NCI-H2107 (cell line): ENCODE measurements at places on chromosomes 5 and 9.

- DNase-seq, result no peak
Observed at GRCh38 chr5:54212331-54212730, 98.0 kb downstream of the ARL15 start.

GRCh38 chr9:72540348-72540873 is 19.0 kb downstream of the TMC1 start:
- no peak for DNase-seq

DNA sequence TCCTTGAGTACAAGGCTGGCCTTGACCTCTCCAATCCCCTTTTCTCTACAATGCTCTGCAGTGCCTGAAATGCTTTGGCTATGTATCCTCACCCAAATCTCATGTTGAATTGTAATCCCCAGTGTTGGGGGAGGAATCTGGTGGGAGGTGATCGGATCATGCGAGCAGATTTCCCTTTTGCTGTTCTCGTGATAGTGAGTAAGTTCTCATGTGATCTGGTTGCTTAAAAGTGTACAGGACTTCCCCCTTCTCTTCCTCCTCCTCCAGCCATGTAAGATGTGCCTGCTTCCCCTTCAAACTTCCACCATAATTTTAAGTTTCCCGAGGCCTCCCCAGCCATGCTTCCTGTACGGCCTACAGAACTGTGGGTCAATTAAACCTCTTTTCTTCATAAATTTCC is 28.5 kb upstream of the AKNA start:
- DNase-seq, result no peak

- no peak for DNase-seq
Observed at GRCh38 chr5:54291498-54291897, 18.9 kb downstream of the ARL15 start.

- DNase-seq, result no peak
Observed at GRCh38 chr9:13387734-13388067, 108.2 kb upstream of the MPDZ start.

- DNase-seq, result no peak
Observed at GRCh38 chr5:151805414-151806223, 33.9 kb downstream of the G3BP1 start.

- no peak for DNase-seq
Observed at GRCh38 chr5:82364497-82364896, 86.3 kb upstream of the RPS23 start.

GRCh38 chr5:96584712-96585111 is 77.5 kb upstream of the CAST start:
- DNase-seq, result no peak

DNA sequence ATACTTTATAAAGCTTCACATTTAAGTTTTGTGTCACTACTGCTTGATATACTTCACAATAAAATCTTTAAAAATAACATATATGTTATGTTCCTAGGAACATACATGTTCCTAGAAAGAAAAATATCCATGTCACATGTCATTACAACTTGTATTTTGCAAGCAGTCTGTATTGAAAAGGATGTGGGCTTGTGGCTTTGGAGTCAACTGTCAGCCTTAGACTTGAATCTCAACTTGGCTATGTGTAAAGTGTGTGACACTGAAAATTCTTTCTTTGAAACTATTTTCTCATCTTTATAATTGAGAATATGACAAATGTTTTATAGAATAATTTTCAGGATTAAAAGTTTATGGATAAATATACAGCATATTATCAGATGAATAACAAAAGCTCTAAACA is 273.1 kb downstream of the KIAA0825 start:
- no peak for DNase-seq

GRCh38 chr9:135971111-135971766 is 10.1 kb upstream of the UBAC1 start:
- no peak for DNase-seq

DNA sequence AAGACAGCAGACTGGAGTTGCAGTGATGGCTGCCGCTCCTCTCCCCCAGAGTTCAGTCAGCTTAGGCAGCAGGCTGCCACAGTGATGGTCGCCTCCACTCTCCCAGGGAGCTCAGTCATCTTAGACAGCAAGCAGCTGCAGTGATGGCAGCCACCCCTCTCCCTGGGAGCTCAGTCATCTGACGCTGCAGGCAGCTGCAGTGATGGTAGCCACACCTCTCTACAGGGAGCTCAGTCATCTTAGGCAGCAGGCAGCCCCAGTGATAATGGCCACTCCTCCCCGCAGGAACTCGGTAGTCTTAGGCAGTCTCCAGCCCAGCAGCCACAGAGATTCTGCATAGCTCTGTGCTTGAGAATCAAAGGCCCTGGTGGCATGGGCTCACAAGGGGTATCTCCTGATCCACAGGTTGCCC is 582.7 kb downstream of the DTWD2 start:
- DNase-seq, result no peak

- DNase-seq, result no peak
Observed at GRCh38 chr5:125465703-125466102, 719.3 kb upstream of the ZNF608 start.

DNA sequence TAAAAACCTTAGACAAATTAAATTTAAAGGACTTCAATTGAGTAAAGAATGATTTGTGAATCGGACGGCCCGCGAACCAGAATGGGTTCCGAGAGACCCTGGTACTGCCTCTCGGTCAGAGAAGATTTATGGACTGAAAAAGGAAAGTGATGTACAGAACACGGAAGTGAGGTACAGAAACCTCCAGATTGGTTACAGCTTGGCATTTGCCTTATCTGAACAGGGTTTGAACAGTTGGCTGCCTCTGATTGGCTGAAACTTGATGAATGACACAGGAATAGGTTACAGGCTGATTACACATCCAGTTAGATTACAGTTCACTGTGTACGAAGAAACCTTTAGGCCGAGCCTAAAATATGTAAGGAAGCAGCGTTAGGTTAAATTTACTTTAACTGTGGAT is 156.5 kb upstream of the EGFLAM start:
- no peak for DNase-seq

GRCh38 chr5:31702712-31703111 is 63.8 kb downstream of the PDZD2 start:
- DNase-seq, result no peak

DNA sequence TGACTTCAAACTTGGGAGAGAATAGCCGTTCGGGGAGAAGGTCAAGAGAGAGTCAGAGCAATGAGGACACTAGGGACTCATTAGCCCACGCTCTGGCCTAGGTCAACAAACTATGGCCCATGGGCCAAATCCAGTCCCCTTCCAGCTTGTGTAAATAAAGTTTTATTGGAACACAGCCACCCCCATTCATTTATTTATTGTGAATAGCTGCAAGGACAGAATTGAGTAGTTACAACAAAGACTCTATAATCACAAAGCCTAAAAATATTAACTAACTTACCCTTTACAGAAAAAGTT is 33.1 kb upstream of the TRIM32 start:
- DNase-seq, result no peak

GRCh38 chr9:95508242-95508967 is 8.4 kb downstream of the PTCH1 start:
- no peak for DNase-seq

DNA sequence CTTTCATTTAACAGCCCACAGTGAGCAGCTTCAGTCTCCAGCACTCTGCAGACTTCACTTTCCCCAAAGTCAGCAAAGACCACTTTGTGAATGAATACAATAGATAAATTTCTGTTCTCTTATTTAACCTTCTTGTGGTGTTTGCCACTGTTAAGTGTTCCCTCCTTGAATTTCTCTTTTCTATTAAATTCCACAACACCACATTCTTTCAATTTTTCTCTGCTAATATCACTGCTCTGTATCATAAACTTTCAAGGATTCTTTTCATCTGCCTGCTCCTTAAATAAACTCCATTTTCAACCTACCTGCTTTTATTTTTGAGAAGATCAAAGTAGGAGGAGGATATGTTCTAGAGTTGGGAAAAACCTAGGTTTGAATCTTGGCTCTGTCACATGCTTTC is 739.5 kb upstream of the GRAMD2B start:
- DNase-seq, result no peak

DNA sequence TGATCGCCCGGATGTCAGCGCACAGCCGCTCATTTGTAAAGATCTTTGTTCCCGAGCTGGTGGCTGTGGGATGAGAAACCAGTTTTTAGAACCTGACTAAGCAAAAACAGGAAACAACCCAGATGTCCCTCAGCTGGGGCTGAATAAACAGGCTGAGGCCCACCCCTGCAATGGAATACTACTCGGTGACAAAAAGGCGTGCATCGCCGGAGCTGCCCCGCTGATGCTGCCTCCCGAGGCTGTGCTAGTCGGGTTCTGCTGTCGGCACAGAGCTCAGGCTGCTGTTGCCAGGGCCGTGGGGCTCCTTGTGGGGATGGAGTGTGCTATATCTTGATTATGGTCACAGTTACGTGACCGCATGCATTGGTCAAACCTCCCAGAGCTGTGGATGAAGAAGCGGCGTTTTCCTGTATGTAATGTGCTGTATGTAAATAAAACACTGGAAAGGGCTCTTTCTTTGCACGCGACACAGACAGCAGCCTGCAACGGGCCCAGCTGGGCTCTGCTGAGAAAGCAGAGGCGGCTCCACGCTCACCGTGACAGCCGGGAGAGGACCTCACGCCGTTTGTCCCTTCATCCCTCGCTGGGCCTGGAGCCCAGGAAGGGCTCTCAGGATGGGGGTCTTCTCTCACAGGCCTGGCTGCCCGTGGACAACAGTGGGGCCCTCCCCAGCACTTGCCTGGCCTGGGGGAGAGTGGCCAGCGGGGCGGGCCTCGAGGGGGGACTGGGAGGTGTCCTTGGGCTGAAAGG is 51.5 kb upstream of the RNU6ATAC start:
- DNase-seq, result no peak

GRCh38 chr5:664343-664993 is 28.7 kb downstream of the TPPP start:
- DNase-seq, result no peak

DNA sequence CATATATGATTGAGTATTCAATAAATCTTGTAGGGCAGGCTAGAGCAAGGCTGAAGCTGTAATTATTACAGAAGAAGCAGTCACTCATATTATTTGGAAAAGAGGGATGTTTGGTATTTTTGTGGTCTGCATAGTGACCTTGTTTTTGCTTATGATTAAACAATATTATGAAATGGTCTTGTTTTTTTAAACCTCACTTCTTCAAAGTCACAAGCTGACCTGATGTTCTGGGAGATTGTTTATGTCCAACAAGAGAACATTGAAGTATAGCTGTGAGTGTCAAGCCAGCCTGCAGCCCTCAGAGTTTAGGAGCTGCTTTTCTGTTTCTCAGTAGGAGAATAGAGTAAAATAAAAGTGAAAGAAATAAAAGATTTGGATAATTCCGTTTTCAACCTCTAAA is 342.2 kb downstream of the LRRC70 start:
- no peak for DNase-seq

DNA sequence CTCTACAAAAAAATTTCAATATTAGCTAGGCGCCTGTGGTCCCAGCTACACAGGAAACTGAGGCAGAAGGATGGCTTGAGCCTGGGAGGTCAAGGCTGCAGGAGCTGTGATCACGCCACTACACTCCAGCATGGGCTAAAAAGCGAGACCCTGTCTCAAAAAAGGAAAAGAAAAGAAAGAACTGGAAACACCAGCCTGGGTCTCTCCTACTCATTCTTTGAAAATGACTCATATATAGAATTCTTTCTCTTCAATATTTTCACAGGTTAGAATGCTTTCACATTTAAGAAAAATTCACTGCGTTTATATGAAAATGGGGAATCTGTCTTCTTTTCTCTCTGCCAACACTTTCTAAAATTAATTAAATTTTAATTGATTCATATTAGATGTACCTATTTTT is 115.6 kb downstream of the TRPM6 start:
- DNase-seq, result no peak

DNA sequence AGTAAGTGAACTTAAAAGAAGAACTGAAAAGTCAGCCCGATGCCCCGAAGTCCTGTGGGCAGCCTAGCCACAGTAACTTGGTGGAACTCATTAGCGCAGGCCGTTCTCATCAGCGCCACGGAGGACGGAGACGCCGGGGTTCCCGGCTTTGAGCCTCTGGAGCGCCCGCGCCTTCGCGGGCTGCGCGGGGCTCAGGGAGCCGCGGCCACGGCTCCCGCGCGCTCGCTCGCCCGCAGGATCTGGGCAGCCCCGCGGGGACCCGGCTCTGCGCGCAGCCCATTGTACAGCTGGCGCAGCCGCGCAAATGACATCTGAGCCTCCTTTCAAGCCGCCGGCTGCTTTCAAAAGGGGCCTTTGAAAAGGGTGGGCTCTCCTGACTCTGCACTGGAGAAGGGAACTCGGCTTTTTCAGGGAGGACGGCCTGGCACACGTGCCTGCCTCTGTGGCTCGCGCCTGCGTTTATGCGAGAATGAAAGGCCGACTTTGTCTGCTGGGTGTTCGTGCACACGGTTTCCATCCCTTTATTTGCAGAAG is 40.7 kb downstream of the TLR4 start:
- DNase-seq, result no peak
